ENCODE measurements at places on chromosomes 13 and 19.

DNA sequence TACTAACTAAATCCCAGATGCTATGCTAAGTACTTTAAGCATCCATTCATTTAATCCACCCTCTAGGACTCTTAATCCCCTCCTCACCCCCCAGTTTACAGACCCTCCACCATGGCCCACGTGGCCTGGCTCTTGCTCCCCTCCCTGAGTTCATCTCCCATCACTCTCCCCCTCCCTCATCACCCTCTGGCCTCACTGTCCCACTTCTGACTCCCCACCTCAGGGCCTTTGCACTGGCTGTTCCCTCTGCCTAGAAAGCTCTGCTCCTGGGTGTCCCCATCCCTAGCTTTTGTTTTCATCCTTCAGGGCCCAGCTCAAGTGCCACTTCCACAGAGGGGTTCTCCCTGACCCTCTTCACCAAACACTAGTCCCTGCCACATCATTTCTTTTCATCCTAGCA is 4.2 kb downstream of the B9D2 start:
- DNase-seq, result no peak

DNA sequence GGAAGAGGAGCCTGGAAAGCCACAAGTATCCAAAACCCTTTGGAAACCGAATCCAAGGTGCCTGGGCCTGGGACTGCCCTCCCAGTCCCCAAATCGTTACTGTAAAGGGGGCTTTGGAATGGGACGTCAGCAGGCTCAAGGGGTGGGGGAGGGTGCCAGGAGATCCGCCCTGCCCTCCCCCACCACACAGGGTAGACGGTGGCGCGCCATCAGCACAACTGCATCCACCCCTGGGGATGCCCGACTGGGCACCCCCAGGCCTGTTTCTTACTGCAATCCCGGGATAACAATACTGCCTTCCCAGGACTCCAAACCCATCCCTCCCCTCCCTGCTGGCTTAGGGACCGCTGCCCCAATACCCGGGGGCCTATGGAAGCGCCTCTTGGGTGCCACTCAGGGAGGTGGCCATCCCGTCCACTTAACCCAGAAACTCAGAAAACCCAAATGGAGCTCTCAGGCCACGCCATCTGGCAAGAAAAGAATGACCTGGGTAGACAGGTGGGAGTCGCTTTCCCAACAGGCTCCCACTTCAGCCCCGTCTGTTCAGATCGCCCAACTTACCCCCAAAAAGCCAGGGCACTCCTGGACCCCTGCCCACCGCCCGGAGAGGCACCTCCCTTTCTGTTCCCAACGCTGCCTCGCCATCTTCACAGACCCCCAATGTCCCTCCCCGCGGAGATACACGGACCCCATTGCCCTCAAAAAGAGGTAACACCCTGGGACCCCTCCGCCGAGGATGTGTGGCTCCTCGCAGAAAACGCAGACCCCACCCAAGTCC is 2.4 kb downstream of the KLF16 start:
- DNase-seq, result no peak

GRCh38 chr19:18002347-18002850 is 5.6 kb upstream of the ARRDC2 start:
- no peak for DNase-seq

- no peak for DNase-seq
These were observed 652.2 kb downstream of the DACH1 start for GRCh38 chr13:71214821-71215220.

DNA sequence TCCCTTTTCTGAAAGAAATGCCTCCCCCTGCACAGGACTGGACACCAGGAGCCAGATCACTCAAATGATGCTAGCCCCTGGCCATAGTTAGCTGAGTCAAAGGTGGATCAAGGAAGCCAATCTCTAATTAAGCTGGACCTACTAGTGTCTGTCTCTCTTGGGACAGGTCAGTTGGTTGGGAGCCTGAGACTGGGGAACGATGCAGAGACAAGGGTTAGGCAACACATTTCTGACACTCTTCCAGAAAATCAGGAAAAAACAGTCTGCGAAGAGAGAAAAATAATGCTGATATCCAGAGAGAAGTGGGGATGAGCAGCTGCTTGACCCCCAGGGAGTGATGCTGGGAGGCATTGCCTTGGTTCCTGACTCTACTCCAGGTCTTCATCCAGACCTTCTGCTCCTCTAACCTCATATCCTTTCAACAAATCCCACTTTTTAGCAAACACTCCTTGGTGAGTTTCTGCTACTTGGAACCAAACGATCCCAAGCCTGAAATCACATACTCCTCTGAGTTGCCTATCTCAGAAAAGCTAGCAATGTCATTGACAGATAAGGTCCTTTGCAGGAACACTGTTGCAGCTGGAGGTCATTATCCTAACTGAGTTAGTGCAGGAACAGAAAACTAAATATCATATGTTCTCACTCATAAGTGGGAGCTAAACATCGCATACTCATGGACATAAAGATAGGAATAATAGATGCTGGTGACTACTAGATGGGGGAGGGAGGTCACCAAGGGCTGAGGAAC is 369.7 kb downstream of the COG6 start:
- no peak for DNase-seq

- no peak for DNase-seq
These were observed 56.4 kb downstream of the ZNF568 start for GRCh38 chr19:36972571-36972970.

GRCh38 chr19:45376045-45376724 is 5.8 kb upstream of the ERCC2 start:
- peak; percentile 100 for DNase-seq

- no peak for DNase-seq
These were observed 123.2 kb upstream of the SLC7A1 start for GRCh38 chr13:29718694-29719093.

DNA sequence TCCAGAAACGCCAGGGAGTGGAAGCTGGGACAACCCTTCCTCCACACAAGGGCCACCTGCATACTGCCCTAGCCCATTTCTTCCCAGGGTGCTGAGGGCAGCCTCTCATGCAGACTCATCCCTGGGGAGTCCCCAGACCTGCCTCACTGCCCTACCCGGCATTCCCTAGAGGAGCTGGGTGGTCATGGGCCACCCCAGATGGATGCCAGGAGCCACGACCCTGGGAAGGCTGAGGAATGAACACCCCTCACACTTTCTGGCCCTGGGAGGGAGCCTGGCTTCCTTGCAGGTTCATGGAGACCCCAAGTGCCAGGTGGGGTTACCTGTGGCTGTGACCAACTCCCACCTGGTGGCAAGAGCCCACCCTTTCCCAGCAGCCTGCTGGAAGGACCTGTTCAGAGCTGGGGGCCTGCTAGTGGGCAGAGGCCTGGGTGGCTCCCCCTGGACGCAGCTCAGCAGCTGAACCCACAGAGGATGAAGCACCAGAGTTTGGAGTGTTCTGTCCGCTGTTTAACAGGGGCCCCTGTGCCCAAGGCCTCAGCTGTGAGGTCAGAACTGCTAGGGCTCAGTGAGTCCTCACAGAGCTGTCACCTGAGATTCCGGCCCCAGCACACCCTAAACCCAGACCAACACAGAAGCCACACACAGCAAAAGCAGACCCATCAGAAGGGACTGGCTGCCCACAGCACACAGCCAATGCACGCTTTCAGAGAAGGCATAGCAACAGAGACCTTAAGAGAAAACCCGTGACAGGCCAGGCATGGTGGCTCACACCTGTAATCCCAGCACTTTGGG is 6.6 kb downstream of the ACP4 start:
- DNase-seq, result no peak

DNA sequence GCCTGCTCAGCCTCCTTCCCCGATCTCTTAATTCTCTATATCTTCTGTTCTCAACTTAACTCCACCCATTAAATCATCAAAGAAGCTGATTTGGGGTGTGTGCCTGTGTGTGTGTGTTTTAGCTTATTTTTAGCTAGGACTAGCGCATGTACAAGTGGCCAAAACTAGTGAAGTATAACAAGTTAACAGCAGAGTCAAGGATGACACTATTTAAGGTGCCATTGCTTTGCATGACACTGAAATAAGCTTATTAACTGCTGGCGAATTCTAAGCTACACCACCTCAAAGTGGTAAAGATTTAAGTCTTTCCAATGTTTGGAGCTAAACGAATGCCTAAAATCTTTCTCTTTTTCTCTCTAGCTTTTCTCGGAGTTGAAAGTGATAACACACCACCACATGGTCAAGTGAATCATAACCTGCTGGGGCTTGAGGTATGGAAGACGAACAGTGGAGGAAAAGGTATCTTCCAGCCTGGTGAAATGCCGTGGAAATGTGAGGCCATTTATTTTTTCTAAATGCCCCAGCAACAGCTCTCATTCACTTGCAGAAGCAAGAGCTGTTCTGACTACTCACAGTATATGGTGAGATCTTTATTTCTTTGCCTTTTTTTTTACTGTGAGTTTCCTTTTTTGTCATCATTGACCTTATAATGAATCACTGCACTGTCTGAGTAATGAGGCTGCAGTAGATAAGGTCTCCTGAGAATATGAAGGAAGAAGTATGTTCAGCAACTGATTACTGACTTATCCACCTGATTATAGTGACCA is 570.3 kb downstream of the PCDH9 start:
- no peak for DNase-seq

DNA sequence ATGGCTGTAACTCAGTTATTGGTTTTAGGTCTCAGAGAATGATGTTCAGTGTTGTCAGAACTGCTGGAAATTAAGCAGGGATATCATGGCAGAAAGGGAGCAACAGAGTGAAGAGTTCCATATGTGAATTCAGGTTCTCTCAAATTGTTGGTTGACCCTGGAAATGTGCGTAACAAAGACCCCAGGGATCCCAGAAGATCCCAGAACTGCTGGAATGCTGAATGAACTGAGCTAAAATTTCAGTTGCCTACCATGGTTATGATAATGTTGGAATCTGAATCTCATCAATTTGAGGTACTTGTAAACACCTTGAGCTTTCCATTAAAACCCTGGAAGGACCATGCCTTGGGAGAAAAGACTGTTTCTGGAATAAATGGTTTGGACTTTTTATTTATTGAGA is 230.8 kb downstream of the GGACT start:
- DNase-seq, result no peak

- no peak for DNase-seq
These were observed 105.6 kb upstream of the SERP2 start for GRCh38 chr13:44267980-44268379.

- DNase-seq, result no peak
These were observed 88.8 kb downstream of the ZNF429 start for GRCh38 chr19:21593934-21594820.

DNA sequence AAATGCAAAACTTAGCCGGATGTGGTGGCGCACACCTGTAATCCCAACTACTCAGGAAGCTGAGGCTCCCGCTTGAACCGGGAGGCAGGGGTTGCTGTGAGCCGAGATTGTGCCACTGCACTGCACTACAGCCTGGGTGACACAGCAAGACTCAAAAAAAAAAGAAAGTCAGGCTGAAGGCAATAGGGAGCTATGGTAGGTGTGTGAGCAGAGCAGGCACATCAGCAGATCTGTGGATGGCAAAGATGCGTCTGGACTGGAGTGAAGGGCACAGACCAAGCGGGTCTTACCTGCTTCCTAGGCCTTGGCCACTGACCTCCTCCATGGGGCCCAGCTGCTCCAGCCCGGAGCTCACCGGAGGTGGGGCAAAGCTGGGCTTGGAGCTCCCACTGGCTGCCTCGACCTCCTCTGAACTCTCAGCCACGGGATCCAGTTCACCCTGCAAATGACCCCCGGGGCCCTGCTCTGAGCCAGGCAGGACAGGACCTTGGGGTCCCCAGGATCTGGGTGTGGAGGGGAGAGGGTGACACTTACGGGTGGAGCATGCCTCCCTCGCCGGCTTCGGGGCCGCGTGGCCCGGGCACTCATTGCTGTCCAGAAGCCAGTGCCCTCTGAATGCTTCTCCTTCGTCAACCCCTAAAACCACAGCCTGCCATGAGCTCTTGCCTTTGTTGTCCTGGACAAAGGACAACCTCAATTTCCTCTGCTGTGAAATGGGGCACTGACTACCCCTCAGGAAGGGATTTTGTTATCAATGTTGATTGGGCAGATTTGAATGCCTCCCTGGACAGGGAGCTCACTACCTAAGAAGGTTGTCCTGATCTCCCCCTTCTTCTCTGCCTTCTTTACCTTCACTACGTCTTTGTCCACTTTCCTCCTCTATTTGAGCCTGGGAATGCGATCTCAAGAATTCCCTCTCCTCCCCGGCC is 569 bp downstream of the USHBP1 start:
- no peak for DNase-seq

GRCh38 chr13:20716951-20717350 is 13.5 kb downstream of the IL17D start:
- no peak for DNase-seq

DNA sequence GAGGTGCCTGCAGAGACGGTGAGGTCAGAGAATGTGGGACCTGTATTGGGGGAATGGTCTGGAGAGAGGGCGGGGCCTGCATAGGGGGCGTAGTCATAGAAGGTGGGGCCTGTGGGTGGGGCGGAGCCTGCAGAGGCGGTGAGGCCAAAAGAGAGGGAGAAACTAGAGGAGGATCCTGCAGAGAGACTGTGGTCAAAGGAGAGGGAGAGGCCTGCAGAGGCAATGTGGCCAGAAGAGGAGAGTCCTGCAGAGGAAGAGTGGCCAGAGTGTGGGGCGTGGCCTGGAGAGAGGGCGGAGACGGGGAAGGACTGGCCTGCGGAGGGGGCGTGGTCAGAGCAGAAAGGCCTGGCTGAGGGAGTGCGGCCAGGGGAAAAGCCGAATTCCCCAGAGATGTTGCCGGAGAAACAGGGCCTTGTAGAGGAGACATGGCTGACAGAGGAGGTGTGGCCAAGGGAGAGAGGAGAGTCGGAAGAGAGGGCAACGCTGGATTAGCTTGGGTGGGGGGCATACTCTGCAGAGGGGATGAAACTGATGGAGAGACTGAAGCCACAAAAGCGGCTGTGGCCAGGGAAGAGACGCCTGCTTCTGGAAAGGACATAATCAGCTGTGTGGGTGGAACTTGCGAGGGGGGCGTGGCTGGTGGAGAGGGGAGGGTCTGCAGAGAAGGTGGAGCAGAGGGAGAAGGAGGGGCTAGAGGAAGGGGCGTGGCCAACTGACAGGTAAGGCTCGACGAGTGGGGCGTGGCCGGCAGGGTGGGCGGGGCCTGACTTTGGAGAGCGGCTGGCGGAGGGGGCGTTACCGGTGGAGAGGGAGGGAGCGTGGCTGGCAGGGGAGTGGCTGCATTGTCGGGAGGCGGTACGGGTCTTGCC is 2.5 kb downstream of the PRR36 start:
- DNase-seq, result peak; percentile 69

GRCh38 chr19:42431486-42431885 is 4.3 kb upstream of the LIPE start:
- DNase-seq, result no peak

DNA sequence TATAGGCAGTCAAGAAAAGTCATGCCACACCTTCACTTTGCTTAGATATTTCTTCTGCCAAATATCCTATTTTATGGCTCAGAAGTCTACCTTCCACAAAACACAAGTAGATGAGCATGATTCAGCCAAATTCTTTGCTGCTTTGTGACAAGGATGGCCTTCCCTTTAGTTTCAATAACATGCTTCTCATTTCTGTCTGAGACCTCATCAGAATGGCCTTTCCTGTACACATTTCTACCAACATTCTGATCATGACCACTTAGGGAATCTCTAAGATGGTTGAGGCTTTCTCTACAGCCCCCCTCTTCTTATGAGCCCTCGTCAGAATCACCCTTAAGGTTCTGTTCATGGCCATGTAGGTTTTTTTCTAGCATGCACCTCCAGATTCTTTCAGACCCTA is 96.2 kb downstream of the COL4A2 start:
- no peak for DNase-seq
